Adrenal gland (tissue), 19 donors: ENCODE measurements at places on chromosomes 7 and 10. TPM values are rescaled to one million over a fixed set of nuclear protein-coding genes. Genes with fewer than 3 reads are reported as not detected.
A peak's percentile ranks its signal among the peaks of the same experiment; 100 is the strongest.

DNA sequence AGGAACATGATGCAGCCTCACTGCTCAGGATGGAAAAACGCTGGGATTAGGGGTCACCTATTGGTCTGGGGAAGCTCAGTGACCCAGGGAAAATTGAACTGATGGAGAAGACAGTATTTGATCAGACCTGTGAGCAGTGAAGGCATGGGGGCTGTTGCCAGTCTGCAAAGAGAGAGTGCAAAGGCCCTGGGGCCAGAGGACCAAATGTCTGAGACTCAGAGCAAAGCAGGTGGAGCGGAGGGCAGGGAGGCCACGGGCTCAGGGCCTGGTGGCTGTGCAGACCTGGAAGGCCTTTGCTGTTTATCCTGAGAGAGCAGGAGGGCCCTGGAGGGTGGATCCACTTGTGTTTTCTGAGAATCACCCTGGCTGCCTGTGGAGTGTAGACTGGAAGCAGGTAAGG lies 67.1 kb downstream of the INPP5A start:
- H3K27ac ChIP-seq: no peak overlapping the region
- no peak for DNase-seq
- peaks cover 21% of the 10 kb centered on the region for H3K4me1 ChIP-seq
- no peak overlapping the region for H3K4me3 ChIP-seq
- no peaks in the 10 kb centered on the region for H3K27me3 ChIP-seq
- no peaks in the 10 kb centered on the region for H3K36me3 ChIP-seq

DNA sequence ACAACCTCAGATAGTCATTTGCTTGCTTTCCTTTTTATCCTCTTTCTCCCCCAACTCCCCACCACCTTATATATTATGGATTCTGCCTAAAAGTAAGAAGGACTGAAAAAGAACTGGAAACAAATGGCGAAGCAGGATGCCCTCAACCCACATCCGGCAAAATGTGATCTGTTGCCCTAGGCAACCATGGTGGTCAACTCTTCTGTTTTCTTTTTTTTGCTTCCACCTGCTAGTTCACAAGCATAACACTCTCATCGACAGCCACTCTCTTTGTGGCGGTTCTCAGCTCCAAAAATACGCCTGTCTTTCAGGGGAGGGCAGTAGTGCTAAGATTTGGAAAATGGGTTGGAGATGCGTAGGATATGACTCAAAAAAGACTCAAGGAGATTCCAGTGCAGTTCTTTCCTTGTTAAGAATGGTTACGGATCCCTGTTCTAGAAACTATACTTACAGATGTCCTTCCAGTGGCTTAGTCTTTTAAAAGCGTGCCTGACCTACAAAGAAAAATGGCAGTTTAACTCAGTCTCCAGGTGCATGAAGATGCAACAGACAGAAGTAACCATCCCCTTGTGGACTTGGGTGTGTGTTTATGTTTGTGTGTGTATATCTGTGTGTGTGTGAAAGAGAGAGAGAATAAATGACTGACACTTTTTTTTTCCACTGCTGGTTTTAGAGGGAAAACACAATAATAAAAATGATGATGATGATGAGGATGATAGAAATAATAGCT lies 10.7 kb downstream of the APBB1IP start:
- DNase-seq: no peak
- H3K4me1 ChIP-seq: no peaks in the 10 kb centered on the region
- H3K27ac ChIP-seq: no peak overlapping the region
- H3K27me3 ChIP-seq: no peaks in the 10 kb centered on the region
- H3K4me3 ChIP-seq: no peak overlapping the region

DNA sequence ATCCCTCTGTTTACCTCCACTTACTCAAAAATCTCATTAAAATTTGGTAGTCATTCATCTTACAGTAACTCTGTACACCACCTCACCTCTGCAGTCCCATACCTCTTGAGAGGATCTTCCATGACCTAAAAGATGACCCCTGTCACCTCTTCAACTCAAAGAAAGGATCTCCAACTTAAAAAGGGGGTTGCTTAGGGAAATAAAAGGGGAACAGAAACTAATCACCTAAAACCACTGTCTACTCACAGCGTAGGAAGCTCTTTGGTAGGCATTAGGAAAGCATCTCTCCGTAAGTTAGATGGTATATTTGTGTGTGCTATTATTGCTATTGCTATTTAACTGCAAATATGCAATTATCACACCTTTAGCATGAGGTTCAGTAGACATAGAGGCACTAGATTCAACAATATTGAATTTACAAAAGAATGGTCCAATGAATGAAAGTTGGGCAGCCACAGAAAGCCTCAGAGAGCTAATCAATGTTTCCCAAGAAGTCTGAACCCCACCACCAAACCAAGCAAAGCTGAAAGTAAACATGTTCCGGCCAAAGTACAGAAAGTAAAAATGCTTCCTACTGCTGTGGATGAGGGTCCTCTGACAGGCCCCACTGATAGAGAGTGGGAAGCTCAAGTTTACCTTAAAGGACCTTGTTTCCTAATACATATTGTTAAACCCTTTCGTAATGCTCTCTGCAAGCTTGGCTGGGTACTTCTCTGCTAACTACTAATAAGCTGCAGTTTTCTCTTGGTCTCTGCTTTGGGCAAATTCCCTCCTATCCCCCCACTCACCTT lies 105.8 kb downstream of the GRM8 start:
- no peaks in the 10 kb centered on the region for H3K4me1 ChIP-seq
- DNase-seq: no peak
- H3K27ac ChIP-seq: no peak overlapping the region
- no peaks in the 10 kb centered on the region for H3K36me3 ChIP-seq
- no peak overlapping the region for H3K4me3 ChIP-seq
- no peaks in the 10 kb centered on the region for H3K27me3 ChIP-seq

DNA sequence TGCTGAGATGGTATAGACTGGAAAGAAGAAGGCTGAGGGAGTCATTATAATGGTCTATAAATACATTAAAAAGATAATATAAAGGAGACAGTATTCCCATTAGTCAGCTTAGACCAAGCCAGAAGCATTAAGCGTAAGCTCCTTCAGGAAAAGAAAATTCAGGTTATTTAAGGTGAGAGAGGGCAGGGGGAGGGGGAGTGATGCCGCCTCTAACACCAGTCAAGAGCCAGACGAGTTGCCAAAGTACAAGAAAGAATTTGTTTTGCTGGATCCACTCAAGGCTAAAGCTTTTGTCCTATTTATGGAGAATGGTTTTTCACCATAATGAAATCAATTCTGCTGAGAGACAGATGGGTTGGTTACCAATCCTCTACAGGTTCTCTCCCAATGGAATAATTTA lies 99.3 kb downstream of the CFAP58 start:
- no peak overlapping the region for H3K4me3 ChIP-seq
- H3K27me3 ChIP-seq: no peaks in the 10 kb centered on the region
- H3K4me1 ChIP-seq: peaks cover 17% of the 10 kb centered on the region
- H3K27ac ChIP-seq: no peak overlapping the region
- DNase-seq: no peak

DNA sequence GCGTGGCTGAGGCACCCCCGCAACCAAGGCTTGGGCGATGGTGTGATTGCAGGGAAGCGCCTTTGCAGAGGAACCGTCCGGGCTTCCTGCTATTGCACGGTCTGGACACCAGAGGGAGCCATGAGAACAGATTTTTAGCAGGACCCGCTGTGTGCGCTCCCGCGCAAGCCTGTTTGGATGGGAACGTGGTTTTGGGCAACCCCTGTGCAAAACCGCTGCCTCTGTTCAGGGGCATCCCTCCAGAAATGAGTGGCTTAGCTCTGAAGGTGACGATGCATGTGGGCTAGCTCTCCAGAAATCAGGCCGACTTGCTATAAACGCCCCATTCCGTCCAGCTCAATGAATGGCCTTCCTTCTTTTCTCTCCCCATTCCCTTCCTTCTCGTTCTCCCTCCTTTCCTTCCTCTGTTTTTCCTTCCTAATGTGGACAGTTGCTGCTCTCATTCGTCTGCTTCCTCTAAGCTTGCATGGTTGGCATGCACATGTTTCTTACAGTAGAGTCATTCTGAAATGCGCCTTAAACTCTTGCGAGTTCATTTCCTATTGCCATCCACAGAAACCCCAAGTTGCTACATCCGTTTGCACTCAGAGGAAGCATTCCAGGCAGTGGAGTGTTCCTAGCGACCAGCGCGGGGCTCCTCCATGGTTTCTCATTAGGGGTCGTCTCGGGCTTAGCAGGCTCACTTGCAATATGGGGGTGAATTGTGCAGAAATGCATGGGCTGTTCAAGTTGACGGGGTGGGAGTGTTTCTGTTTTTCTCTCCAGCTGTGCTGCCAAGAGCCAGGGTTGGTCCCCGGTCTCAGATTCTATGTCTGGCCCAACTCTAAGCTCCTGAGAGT lies 302.5 kb upstream of the GALNT17 start:
- DNase-seq: peak; percentile 61
- H3K4me3 ChIP-seq: no peak overlapping the region
- no peak overlapping the region for H3K27ac ChIP-seq
- no peaks in the 10 kb centered on the region for H3K27me3 ChIP-seq
- no peaks in the 10 kb centered on the region for H3K36me3 ChIP-seq
- no peaks in the 10 kb centered on the region for H3K4me1 ChIP-seq

DNA sequence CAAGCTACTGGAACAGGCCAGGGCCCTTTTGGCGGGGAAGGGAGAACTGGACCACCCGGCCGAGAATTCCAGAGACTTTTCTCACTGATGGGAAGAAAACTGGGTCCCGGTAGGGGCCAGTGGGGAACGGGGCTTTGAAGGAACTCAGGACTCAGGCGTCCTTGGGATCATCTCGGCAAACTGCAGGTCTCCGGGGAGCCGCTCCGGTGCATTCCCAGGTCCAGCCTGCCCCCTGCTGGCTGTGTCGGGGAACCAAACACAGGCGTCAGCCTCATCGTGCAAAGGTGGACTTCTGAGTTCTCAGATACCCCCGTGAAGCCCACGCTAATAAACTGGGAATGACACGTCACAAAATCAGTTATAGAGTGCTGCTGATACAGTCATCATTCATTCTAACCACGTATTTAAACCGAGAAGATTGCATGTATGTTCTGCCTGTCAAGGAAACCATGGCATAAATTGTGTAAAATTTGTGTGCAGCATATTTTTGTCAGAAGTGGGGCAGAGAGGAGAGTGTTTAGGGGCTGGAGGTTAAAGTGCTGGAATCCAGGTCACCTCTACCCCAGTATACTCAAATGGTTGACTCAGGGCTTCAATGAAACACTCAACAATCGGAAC lies 76.1 kb upstream of the CPXM2 start:
- no peaks in the 10 kb centered on the region for H3K4me1 ChIP-seq
- DNase-seq: peak; percentile 64
- H3K36me3 ChIP-seq: no peaks in the 10 kb centered on the region
- H3K27ac ChIP-seq: no peak overlapping the region
- no peak overlapping the region for H3K4me3 ChIP-seq

The CUL1 gene
- total RNA-seq: 31.5 TPM

DNA sequence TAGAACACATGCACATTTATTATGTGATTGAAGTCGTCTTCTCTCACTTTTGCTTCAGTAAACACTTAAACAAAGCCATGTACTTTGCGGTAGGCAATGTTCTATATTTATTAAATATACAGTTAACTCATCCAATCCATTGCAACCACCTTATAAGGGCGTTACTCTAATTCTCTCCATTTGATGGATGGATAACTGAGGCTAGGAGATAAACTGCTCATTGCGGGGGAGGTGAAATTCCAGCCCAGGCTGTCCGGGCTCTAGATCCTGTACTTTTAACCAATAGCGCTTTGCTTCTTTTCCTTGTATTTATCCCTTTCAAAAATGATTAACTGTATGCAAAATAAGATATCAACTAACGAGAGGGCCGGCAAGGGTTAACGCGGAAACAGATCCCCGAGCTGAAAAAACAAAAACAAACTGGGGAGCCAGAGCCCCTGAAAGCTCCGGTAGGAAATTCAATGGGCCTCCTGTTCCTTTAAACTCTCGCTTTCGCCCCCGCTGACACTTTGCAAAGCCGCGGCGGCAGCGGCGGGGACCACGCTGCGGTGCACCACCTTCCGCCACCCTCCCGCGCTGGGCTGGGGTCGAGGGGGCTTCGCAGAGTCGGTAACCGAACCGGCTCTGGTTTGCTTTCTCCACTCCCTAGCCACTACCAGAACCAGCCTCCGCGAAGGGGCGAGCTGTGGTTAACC lies 1.0 kb upstream of the PLXDC2 start:
- DNase-seq: peak; percentile 31
- H3K4me3 ChIP-seq: peak overlapping the region; percentile 63
- H3K27me3 ChIP-seq: no peaks in the 10 kb centered on the region
- peaks cover 16% of the 10 kb centered on the region for H3K4me1 ChIP-seq
- no peaks in the 10 kb centered on the region for H3K36me3 ChIP-seq

DNA sequence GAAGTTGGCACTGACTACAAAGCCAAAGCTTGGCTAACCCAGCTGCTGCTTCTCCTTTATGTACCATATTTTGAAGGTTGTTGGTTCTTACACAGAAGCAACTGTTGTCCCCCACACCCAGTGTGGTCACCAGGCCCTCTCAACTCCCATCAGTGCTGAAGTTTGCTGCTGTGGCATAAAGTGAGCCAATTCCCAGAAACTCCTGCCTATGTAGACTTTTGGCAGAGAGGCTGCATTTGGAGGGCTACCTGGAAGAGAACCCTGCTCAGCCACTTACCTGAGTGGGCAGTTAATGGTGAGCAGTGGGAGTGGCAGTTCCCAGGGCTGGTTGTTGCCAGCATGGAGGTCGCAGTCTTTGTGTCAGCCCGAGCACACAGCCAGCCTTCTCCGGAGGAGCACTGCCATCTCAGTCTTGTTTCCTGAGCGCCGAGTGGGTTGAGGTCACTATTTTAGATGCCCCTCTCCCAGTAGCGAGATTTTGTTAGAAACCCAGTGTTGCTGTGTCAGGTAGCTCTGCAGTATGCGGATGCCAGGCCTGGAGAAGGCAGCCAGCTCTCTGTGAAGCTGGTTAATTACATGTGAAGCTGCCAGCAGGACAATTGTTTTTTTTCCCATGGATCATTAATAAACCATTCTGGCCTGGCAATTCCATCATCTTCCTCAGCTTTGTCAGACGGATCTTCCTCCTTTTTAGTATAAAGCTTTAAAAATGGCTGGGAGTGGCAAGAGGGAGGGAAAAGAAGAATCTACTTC lies 24.5 kb downstream of the LRRC4 start:
- H3K27ac ChIP-seq: peak overlapping the region; percentile 19
- peaks cover 48% of the 10 kb centered on the region for H3K4me1 ChIP-seq
- no peak for DNase-seq
- H3K36me3 ChIP-seq: no peaks in the 10 kb centered on the region

The AOAH gene
- total RNA-seq: 12.6 TPM

- DNase-seq: no peak
- H3K4me3 ChIP-seq: no peak overlapping the region
- H3K36me3 ChIP-seq: no peaks in the 10 kb centered on the region
- no peaks in the 10 kb centered on the region for H3K4me1 ChIP-seq
These were observed 196.6 kb upstream of the FRMD4A start for GRCh38 chr10:14527134-14527844.

GRCh38 chr7:139771001-139771956 lies 6.5 kb downstream of the HIPK2 start:
- H3K4me3 ChIP-seq: no peak overlapping the region
- no peak for DNase-seq
- H3K36me3 ChIP-seq: no peaks in the 10 kb centered on the region

The CRPPA gene
- total RNA-seq: 3.5 TPM

DNA sequence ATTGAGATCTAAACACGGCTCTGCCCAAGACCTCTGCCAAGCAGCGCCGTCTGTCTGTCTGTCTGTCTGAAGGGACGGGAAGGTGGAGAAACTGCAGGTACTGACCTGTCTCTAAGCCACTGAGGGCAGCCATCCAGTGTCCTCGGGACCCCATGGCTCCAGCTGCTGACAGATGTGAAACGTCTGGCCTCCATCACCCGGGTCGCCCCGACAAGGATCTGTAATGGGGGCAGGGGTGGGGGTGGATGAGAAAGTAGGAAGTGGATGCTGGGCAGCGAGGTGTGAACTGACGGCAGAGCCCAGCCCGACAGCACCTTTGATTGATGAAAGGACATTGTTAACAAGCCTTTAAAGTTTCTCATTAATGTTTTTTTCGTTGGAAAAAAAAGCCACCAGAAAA lies 193.1 kb downstream of the EBF3 start:
- no peak overlapping the region for H3K4me3 ChIP-seq
- no peak overlapping the region for H3K27ac ChIP-seq
- no peaks in the 10 kb centered on the region for H3K27me3 ChIP-seq
- no peak for DNase-seq
- H3K36me3 ChIP-seq: no peaks in the 10 kb centered on the region
